Neural crest cell (in vitro differentiated cells): ENCODE measurements at places on chromosomes 16 and 17.

DNA sequence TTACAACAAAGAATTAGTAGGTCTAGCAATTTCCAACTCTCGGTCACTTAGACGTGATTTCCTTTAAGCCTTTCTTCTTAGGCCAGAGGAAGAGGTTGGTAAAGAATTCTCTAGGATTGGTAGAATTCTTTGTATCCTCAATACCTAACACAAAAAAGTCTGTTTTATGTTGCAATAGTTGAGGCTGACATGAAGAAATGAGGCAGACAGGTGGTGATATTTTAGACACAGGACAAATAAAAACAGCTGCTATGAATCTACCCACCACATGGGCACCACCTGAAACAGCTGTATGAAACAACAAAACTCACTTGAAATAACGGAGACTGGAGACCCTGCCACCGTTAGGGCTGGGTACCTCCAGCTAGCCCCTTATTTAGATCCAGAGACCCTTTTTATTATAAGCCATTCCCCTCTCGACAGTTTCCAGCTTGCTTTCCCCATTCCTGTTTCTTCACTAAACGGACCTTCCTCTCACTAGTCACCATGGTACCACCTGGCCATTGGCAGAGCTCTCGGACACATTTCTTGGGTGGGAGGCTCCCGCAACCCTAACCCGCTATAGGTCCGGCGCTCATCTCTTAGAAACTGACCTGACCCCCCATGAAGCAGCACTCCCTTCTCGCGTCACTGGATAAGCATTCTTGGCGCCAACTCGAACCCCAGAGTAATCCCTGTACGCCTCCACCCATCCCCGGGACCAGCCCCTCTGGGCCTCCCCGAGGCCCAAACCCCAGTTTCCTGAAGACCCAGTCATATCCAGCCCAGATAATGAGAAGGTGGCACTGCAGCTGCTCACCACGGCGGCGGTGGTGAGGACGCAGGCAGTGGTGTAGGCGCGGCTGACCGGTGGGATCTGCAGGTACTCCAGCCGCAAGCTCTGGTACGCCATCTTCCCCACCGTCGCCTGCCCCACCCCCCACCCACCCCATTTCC lies at the start of gene DERL2:
TSS of gene DERL2 (minus strand) at position 909 of the 936 bp plus-strand sequence. CDS start at position 892, 17 bp downstream.
- DNase-seq: no peak

DNA sequence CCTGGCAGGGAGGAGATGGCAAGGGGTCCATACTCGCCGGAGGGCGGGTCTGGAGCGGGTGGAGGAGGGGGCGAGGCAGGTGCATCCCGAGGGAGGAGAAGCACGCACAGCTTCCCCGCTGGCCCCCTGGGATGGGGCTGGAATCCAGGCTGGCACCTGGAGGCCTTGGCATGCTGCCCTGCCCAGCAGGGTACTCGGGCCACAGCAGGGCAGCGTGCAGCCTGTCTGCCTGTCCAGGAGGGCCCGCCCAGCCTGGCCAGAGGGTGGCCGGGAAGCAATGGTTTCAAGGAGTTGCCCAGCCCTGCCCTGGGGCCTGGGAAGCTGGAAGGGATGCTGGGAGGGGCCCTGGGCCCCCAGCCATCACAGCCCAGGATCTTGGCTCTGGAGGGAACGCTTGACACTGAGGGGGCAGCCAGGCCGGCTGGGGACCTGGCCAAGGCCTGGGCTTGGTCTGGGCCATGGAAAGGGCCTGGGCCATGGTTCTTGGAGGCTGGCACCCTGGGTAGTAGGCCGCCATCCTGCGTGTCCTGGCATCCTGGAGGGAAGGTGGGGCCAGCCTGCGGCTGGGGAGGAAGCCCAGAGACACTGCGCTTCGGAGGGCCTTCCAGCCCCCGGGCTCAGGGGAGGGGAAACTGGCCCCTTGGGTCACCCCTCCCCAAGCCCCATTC lies 1.1 kb downstream of the GLIS2 start:
- no peak for DNase-seq

- DNase-seq: no peak
These were observed 6.0 kb downstream of the CAPNS2 start for GRCh38 chr16:55572439-55572838.

GRCh38 chr17:56926704-56927103 lies 12.9 kb upstream of the TRIM25 start:
- no peak for DNase-seq

- DNase-seq: no peak
These were observed 83.4 kb downstream of the GAS7 start for GRCh38 chr17:10114931-10115535.
